Large intestine (tissue), 12 donors: ENCODE measurements at places on chromosomes 5 and 9. TPM values are rescaled to one million over a fixed set of nuclear protein-coding genes. Genes with fewer than 3 reads are reported as not detected.

DNA sequence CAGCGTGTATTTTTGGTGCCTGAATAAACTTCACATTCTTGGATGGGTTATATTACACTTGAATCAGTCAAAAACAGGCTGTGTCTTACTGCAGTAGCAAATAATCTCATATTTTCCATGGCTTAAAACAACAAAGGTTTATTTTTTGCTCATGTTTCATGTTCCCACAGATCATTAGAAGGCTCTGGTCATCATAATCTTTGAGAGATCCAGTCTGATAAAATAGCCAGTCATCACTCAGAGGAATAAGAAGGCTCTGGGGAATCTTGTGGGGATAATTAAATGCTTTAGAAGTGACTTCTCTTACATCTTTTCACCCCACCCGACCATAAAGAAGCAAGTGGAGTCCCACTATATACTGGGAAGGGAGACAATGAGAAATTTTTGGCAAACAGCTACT is 417.7 kb downstream of the PSAT1 start:
- H3K4me3 ChIP-seq = no peak overlapping the region
- no peak overlapping the region for H3K27ac ChIP-seq
- H3K4me1 ChIP-seq = no peaks in the 10 kb centered on the region
- H3K27me3 ChIP-seq = no peaks in the 10 kb centered on the region
- H3K36me3 ChIP-seq = no peaks in the 10 kb centered on the region

- DNase-seq = no peak
- no peak overlapping the region for H3K4me3 ChIP-seq
- peaks cover 81% of the 10 kb centered on the region for H3K27me3 ChIP-seq
- H3K36me3 ChIP-seq = no peaks in the 10 kb centered on the region
- no peaks in the 10 kb centered on the region for H3K4me1 ChIP-seq
Measured at GRCh38 chr5:3590161-3590966, 5.3 kb upstream of the IRX1 start.

DNA sequence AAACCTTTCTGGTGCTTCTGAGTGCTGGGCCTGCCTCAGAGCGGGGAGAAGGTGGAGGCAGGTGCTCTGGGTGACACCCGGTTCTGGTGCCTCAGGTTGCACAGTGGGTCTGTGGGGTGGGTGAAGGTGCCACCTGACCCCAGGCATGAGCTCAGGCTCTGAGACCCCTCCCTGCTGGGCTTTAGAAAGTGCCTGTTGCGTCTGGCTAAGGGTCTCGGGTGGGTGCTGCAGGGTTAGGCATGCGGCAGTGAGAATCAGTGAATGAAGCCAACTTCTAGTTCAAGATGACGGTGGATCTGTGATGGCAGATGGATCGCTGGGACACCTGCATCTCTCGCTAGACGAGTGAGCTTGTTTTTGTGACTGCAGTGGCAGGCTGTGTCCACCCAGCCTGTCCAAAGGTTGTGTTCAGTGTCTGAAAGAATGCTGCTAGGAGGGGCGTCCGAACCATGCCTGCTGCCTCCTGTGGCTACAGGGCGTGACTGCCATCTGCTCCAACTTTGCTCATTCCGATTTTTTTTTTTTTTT is 5.0 kb downstream of the SQSTM1 start:
- peak overlapping the region; percentile 63 for H3K27ac ChIP-seq
- peaks cover 57% of the 10 kb centered on the region for H3K4me1 ChIP-seq
- peak; percentile 86 for DNase-seq
- H3K4me3 ChIP-seq = no peak overlapping the region
- H3K36me3 ChIP-seq = peaks cover 74% of the 10 kb centered on the region
- H3K27me3 ChIP-seq = no peaks in the 10 kb centered on the region

- H3K4me3 ChIP-seq = no peak overlapping the region
- no peaks in the 10 kb centered on the region for H3K4me1 ChIP-seq
- H3K36me3 ChIP-seq = no peaks in the 10 kb centered on the region
- H3K27me3 ChIP-seq = no peaks in the 10 kb centered on the region
- H3K27ac ChIP-seq = no peak overlapping the region
- DNase-seq = peak; percentile 20
Measured at GRCh38 chr9:14768405-14769229, 46.1 kb upstream of the CER1 start.

DNA sequence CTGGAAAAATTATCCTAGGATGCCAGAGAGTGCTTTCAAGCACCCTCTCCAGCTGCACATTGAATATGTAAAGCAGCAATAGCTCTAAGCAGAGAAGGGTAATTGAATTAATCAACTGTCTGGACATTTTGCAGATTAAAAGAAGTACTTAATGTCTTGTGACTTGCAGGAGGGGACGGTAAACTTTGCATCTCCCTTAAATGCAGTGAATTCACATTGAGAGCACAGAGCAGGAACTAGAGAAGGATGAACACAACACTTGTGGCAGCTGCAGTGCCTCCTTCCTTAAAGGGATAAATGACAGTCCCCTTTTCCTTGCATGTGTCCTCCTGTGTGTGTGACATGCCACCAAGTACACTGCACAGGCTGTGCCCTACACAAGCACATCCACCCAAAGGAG is 7.4 kb upstream of the CDK5RAP2 start:
- no peak overlapping the region for H3K27ac ChIP-seq
- no peaks in the 10 kb centered on the region for H3K4me1 ChIP-seq
- H3K36me3 ChIP-seq = no peaks in the 10 kb centered on the region
- no peaks in the 10 kb centered on the region for H3K27me3 ChIP-seq
- no peak for DNase-seq

GRCh38 chr5:7456206-7456605 is 60.3 kb downstream of the ADCY2 start:
- no peaks in the 10 kb centered on the region for H3K27me3 ChIP-seq
- DNase-seq = no peak
- H3K27ac ChIP-seq = no peak overlapping the region

GRCh38 chr5:127892467-127893207 is 189.4 kb downstream of the CCDC192 start:
- no peak overlapping the region for H3K4me3 ChIP-seq
- H3K4me1 ChIP-seq = no peaks in the 10 kb centered on the region

- no peaks in the 10 kb centered on the region for H3K27me3 ChIP-seq
- H3K4me1 ChIP-seq = no peaks in the 10 kb centered on the region
- no peaks in the 10 kb centered on the region for H3K36me3 ChIP-seq
- no peak overlapping the region for H3K27ac ChIP-seq
Measured at GRCh38 chr9:115976781-115977180, 176.8 kb upstream of the PAPPA start.

TNFSF15 gene
- 10.2 TPM for polyA plus RNA-seq

MCC gene
- 5.2 TPM for polyA plus RNA-seq

TIMD4 gene
- polyA plus RNA-seq = 1.5 TPM

PCDHGA4 gene
- 0.79 TPM for polyA plus RNA-seq

LIX1 gene
- 3.7 TPM for polyA plus RNA-seq

OR1J2 gene
- not detected for polyA plus RNA-seq
